Activated T-cell treated with anti-CD3 and anti-CD28 coated beads, Interleukin-2, amount 50 U/mL, for 72 hours (primary cell): ENCODE measurements at places on chromosomes 7 and 10. TPM values are rescaled to one million over a fixed set of nuclear protein-coding genes. Genes with fewer than 3 reads are reported as not detected.

DNA sequence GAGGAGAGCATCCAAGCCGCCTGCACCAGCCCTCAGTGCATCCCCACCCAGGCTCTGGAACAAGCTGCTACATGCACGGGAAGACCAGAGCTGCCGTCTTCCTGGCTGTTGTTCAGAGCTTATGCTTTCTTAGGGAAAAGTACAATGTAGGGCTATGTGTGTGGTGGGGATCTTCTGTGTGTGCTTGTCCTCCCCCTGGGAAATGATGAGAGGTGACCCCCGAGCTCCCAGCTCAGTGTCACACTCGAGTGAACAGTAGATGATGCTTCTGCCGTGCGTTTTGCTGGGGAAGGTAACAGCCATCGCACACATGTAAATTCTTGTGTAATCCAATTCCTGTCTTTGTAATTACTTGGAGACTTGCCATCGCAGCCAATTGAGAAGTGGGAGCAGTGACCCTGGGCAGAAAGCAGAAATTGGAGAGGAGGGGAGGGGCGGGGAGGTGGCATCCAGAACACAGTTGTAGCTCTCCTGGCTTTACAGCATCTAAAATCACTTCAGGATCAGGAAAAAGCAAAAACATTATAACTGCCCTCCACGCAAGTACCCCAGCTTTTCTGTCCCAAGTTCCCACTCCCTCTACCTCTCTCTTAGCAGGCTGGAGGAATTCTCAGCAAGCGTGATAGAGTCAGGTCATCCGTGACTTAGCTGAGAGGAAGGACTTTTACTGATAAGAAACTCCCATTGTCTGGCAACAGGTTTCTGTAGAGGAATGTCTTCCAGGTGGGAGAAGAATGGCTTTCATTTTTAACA is 149.6 kb downstream of the TCF7L2 start:
- DNase-seq: no peak

GRCh38 chr10:106083572-106083971 is 1080.9 kb downstream of the SORCS1 start:
- DNase-seq: no peak

- no peak for DNase-seq
Measured at GRCh38 chr10:59718257-59718656, 8.6 kb upstream of the SLC16A9 start.

- DNase-seq: no peak
Measured at GRCh38 chr10:100688201-100688600, 57.2 kb upstream of the PAX2 start.

Gene DCLRE1C
- total RNA-seq: 25.8 TPM

GRCh38 chr10:22580711-22581110 is 133.7 kb downstream of the PIP4K2A start:
- no peak for DNase-seq

Gene FMC1
- 7.8 TPM for total RNA-seq

- DNase-seq: no peak
Measured at GRCh38 chr7:80284855-80285254, 150.2 kb downstream of the GNAI1 start.

DNA sequence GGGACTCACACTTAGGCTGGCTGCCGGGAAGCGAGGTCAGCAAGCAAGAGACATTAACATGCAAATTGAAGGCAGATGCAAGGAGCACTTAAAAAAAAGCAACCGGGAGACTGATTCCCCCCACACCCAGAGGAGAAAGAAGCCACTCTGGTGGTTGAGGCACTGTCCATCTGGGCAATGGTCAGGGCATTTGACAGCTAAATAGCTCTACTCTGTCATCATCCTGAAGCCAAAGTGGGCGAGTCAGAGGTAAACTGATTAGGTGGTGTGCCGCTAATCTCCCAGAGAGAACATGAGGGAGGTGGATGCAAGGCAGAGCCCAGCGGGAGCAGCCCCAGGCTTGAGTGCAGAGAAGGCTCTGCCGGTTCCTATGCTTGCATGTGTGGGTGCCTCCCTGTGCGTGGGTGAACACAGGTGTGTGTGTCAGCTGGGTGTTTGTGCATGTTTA is 100.6 kb downstream of the PLXNA4 start:
- no peak for DNase-seq

GRCh38 chr10:12042409-12042796 is 206 bp downstream of the UPF2 start:
- peak; percentile 67 for DNase-seq

DNA sequence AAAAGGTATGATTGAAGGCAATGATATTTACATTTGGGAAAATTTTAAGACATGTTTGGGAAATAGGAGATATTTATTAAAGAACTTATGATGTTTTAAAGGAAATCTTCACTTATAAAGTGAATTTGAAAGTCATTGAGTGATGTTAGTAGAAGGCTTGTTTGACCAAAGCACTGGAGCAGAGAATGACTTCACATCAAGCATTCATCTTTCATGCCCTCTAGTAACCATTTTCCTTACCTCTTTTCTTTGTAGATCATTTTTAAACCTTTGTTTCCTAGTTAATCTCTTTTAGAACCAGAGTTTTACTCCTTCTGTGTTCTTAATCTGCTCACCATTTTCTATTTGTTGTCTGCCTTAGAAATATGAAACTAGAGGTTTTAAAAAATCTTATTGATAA is 111.3 kb upstream of the FOXP2 start:
- no peak for DNase-seq

- no peak for DNase-seq
Measured at GRCh38 chr10:131261890-131262475, 49.5 kb downstream of the TCERG1L start.

Gene MSS51
- total RNA-seq: 3.5 TPM

DNA sequence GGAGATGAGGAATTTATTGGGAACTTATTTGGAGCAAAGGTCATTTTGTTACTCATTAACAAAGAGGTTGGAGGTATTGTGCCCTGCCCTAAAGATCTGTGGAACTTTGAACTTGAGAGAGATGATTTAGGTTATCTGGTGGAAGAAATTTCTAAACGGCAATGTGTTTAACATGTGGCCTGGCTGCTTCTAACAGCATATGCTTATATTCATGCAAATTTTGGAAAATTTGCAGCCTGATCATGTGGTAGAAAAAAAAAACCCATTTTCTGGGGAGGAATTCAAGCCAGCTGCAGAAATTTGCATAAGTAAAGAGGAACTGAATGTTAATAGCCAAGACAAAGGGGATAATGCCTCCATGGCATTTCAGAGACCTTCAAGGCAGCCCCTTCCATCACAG is 10.7 kb upstream of the PANK1 start:
- DNase-seq: no peak

GRCh38 chr7:148712678-148713329 is 14.1 kb downstream of the CUL1 start:
- DNase-seq: no peak

DNA sequence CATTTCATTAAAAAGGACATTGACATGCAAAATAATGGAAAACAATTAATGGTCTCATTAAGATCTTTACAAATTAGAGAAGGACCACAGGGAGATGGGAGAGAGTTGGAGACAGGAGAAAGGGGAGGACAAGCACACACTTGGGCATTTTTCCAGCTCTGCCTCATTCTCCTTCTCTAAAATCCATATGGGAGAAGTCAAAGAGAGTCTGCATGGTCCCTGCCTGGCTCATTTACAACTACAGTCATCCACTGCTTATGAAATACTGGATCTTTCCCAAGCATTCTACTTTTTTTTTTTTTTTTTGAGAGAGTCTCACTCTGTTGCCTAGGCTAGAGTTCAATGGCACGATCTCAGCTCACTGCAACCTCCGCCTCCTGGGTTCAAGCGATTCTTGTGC is 518.9 kb upstream of the CELF2 start:
- no peak for DNase-seq

DNA sequence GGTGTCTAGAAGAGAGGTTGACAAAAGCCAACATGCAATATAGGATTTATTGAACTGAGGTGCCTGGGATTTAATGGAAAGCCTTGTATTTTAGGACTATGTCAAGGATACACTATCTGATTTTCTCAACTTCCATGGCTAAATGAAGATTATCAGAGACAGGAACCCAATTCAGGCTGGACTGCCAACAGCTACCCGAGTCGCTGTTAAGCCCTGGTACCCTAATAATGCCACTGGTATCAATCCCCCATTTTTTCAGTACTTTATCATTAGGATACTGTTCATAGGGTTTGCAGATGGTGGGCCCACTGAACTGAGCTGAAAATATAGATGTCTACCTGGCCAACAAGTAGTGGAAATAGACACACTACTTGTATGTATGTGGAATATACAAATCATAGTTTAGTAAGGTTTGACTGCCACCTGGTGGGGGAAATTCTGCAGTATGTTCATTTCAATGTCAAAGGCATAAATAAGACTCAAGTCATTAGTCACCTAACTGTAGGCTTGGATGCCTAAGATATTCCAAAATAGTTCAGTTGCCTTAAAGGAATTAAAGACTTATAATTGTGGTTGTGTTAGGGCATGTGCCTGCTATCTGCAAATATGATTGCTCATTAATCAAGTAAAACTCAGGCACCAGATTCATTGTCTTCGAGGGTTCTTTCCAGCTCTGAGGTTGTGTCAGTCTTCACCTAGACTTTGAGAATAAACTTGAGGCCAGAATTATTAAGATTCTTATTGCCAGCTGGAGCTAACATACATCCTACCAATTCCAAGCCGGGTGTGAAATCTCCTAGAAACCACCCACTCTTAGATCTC is 34.1 kb upstream of the NOBOX start:
- peak; percentile 60 for DNase-seq

DNA sequence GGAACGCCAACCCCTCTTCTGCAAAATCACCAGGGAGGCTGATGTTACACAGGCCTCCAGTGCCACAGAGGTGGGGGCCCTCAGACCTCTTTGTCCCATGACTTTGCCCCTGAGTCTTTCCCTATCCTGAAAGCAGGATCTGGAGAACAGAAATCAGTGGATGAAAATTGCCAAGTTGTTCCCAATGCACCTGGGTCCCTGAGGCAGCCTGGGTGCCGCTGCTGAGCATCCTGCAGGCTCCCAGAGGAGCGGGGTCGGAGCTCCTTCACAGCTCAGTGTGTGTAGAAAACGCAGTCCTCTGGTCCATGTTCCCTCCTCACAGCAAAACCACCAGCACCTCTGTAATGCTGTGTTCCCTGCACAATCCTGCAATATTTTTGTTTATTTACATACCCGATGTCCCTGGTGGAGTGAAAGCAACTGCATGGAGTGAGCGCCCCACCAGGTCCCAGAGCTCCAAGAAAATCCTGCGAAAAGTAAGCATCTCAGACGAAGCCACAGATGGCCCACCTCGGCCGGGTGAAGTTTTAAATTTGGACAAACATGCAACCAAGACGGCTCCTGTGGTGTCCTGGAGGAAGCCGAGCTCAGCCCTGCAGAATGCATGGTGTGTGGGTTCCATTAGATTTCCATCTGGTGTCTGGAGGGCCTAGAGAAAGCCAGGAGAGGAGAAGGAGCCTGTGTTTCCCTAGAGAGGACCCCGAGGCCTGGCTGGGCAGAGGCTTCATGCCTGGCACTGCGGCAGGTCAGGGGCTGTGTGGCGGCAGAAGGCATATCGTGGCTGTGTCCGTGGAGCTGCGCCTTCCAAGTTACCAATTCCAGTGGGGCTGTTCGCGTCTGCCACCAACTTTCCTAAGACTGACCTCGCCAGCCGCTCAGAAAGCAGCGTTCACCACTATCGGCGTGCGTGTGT is 235.2 kb downstream of the WDR37 start:
- no peak for DNase-seq

GRCh38 chr10:51773681-51774080 is 74.3 kb upstream of the CSTF2T start:
- no peak for DNase-seq

DNA sequence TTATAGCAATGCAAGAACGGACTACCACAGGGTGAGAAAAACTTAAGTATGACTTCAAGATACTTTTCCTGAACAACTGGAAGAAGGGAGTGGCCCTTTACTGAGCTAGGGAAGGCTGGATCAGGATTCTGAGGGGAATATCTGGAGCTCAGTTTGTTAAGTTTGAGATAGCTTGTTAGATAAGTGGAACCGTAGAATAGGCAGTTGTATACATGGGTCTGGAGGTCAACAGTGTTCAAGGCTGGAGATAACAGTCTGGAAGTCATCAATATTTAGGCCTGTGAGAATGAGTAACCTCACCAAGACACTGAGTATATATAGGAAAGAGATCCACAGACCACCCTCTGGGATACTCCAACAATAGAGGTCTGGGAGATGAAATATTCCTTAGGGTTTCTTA is 7.2 kb downstream of the PLEKHA1 start:
- DNase-seq: no peak

DNA sequence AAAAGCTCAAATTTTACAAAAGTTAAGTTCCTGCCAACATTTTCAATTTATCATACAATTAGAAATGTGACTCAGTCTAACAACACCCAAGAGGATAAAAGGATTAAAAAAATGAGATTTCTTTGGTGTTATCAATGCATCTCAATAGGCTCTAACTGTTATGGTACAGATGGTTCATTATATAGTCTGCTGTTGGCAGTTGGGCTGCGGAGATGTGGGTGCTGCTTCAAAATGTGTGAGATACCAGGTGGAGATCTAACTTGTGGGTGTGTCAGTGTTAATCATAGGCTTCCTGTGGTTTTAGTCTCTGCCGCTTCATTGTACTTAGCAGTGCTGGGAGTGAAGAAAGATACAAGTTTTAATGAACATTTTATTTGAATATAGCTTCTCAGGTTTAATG is 231.2 kb downstream of the EXOC4 start:
- DNase-seq: peak; percentile 19

- DNase-seq: no peak
Measured at GRCh38 chr10:129694184-129694583, 227.1 kb downstream of the MGMT start.

Gene STAMBPL1
- total RNA-seq: 28.2 TPM

Gene IGFBP3
- 2.0 TPM for total RNA-seq

DNA sequence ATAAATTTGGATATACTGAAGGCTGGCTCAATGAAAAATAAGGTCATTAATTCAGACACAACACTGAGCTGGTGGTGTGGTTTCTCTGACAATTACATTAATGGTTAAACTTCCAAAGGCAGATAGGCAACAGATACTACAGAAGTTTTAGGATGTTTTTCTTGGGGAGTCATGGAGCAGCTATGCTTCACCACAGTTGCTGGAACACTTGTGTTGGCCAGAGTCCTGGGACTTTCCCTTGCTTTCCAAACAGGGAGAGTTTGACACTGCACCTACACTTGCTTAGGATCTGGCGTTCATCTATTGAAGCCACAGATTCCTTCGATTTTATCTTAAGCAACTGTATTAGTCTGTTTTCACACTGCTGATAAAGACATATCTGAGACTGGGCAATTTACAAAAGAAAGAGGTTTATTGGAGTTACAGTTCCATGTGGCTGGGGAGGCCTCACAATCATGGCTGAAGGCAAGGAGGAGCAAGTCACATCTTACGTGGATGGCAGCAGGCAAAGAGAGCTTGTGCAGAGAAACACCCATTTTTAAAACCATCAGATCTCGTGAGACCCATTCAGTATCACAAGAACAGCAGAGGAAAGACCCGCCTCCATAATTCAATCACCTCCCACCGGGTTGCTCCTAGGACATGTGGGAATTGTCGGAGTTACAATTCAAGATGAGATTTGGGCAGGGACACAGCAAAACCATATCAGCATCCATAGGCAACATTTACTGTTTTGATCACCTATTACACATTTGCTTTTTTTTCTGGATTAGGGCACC is 27.8 kb upstream of the TMEM178B start:
- no peak for DNase-seq

DNA sequence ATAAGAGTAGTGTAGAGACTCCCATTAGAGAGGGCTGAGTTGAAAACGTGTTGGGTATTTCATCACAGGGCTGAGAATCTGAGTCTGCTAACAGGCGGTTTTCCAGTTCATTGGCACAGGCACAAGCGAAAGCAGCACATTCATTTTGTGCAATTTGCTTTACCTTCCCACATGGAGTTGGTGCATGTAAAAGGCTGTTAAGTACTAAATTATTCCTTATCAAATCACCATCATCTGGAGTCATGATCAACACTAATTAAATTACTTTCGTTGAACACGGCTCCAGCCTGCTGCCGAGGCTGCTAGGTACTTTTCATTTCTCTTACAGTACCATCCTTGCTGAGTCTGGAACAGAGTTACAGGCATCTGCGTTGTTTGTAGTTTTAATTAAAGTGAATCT is 43.8 kb downstream of the ETV1 start:
- no peak for DNase-seq
